AG08395 (cell line): ENCODE measurements at places on chromosomes 11 and 22.

- no peak for DNase-seq
These were observed 10.6 kb downstream of the EIF3M start for GRCh38 chr11:32594272-32594671.

- DNase-seq: peak; percentile 24
These were observed 4.8 kb upstream of the PAX6 start for GRCh38 chr11:31815711-31816467.

GRCh38 chr11:43694477-43694876 is 13.9 kb downstream of the HSD17B12 start:
- no peak for DNase-seq

DNA sequence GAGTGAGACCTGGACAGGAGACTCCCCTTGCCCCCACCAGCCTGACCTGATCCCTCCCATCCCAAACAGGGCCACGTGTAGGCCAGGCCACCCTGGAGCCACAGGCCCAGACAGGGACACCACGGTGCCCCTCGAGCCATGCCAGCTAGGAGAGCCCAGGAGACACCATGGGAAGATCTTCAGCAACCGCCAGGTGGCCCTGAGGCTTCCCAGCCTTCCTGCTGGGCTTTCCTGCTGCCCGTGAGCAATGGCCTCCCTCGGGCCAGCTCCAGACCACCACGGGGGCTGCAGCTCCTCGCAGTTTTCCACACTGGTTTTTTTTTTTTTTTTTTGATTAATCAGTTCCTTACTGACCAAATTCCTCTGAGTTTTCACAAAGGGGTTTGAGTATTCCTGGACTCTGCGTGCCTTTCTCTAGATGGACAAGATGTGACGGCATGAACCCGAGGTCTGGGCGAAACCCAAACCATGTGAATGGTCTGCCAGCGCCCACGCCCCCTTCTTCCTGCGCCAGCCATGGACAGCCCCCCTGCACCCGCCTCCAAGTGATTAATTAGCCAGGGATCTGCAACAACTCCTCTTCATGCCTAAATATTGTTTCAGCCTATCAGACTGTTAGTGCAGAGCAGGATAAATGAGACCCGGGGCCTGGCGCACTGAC is 40.9 kb downstream of the TBX1 start:
- peak; percentile 47 for DNase-seq
